CD4-positive, alpha-beta T cell treated with Interleukin-2 at 100 ng/mL for 4 hours (primary cell): ENCODE measurements at places on chromosomes 4 and X.

DNA sequence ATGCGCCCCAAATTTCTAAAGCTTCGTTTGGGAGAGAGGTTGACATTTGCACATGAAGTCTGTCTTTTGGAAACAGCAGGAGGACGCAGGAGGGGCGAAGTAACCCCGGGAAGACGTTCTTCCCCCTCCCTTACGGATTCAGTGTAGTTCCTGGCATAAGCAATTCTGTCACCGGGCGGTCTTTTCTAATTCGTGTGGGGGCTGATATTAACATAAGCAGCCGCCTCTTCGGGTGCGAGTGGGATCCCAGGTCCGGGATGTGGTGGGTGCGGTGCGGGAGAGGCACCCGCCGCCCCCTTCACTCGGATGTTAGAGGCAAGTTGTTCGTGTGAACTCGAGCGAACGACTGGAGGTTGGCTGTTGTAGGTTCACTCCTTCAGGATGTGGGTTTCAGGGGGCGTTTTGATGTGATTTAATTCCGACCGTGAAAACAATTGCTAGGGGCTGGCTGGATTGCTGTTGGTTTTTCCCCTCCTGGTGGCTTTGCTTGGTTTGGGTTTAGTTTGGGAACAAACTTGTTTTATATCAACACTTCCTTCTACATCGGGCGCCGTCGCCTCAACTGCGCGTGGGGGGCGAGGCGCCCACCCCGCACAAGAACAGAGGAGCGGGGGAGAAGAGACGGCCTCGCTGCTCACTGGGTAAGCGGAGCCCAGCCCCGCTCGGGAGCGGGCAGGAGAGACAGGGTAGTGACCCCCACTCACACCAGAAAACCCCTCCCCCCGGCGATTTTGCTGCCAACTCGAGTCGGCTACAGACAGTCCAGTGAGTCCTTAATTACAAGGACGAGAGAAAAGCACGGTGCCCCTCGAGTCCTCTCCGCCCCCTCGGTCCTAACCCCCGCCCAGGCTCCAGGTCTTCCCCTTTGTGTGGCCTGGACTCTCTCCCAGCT is 2.9 kb upstream of the LEF1 start:
- DNase-seq = peak; percentile 53

GRCh38 chrX:31909850-31910572 is 838.2 kb upstream of the FTHL17 start:
- no peak for DNase-seq

DNA sequence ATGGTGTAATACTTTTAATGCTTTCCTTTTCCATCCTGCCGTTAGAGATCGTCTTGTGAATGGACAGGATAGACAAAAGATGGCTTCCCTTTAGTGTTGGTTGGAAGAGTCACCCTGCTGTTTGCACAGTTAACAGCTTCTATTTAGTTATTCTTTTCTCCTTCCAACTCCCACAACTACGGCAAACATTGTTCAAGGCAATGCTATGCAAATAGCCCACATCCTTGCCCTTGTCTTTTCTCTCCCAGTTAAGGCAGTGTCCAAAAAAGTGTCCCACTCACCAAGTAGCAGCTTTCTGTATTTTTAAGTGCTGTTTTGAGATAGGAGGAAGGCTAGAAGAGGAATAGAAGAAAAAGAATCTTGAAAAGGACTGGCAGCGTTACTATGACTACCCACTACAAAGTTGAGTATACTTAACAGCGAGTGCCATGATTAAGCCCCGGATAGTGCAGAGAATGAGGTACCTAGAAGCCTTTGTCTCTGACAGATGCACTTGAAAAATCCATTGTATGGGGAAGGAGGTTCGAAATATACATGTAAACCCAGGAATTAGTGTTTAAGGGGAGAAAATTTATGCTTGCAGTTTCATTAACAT is 12.1 kb upstream of the RUFY3 start:
- DNase-seq = no peak

DNA sequence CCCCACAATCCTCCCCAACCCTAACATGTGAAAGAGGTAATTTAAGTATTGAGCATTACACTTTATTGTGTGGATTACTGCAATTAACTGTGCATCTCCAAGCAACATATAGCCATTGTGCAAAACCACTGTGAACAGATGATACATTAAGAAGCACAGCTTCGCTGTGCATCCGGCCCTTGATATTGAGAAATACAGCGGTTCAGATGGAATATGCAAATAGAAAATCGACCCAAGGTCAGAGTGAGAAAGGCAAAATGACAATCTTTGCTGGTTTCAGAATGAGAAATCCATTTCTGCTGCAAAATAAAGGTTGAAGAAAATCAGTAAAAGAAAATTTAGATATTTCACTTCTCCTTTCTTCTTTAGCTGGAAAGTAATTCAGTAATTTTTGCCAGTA is 805.9 kb upstream of the GRID2 start:
- no peak for DNase-seq

- DNase-seq = no peak
These were observed 47.5 kb downstream of the CCNI start for GRCh38 chr4:77028246-77028645.

DNA sequence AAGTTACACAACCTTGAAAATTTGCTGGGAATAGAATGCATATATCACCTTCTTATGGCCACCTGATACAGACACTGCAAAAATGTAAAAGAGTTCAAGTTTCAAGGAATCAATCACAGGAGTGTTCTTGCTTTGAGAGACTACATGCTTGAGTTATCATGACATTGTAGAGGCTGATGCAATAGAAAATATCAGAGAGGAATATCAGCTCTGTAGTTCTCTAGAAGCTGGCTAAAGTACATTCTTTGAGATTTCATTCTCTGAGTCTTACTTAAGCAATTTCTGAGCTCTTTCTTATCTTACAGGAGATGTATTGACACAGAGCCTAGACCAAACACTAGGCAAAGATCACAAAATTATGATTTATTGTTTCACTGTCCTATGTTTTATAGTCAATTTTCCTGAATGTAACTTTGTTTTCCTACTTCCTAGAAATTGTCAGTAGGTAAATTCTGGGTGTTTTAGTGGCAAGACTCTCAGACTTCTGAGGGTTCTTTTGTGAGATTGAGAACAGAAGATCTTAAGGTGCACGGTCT is 152.1 kb upstream of the HPGD start:
- DNase-seq = no peak

DNA sequence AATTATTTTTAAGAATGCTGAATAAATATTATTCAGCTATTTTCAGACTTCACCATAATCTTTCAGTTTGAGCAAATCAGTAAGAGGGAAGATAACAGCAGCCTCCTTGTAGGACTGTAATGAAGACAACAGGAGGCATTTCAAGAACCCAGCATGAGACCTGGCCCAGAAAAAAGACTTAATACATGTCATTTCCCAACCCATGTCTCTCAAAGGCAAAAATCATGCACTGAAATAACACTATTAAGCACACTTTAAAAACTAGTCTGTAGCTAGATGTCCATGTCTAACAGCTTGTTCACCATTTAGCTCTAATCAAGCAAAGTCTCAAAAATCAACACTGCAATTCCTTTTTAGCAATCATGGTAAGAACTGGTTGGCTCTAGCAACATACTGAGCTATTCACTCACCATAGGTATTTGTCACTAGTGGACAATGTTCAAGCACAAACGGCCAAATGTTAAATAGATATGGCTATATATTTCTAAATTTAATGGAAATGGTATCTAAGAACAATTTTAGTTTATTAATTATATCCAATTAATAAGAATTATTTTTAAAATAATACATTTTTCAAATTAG is 109.9 kb downstream of the WDFY3 start:
- DNase-seq = no peak

GRCh38 chr4:69750346-69750745 is 10.1 kb downstream of the SULT1B1 start:
- no peak for DNase-seq

DNA sequence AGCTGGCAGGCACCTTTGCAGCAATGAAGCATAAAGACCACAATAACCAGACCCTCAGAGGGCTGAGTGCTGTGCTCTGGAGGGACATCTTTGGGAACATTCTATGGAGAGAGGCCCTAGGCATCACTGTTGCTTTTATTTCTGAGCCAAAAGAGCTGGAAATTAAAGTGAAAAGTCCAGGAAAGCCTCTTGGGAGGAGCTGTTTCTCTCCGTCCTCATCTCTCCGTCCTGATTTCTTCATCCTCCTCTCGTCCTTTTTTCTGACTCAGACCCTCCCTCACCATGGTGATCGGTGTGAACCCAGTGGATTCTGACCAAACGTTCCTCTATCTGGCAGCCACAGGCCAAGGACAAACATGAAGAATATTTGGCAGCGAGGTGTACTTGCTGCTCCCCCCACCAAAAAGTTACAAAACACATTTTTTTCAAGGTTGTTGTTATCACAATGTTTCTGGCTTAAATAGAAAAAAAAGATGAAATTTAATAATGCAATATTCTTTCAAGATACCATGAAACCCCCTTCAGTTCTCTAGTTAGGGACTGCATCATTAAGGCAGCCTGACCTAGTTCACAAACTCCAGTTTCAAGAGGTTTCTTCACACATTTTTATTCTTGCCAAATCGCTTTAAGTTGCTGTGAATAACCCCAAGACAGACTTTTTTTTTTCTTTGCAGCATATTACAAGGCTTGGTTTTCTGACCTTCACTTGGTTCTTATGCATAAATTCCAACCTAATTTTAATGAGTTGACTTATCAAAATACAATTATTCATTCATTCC is 80.2 kb downstream of the SCD5 start:
- no peak for DNase-seq

GRCh38 chr4:185838514-185839193 is 26.7 kb upstream of the SORBS2 start:
- DNase-seq = no peak

DNA sequence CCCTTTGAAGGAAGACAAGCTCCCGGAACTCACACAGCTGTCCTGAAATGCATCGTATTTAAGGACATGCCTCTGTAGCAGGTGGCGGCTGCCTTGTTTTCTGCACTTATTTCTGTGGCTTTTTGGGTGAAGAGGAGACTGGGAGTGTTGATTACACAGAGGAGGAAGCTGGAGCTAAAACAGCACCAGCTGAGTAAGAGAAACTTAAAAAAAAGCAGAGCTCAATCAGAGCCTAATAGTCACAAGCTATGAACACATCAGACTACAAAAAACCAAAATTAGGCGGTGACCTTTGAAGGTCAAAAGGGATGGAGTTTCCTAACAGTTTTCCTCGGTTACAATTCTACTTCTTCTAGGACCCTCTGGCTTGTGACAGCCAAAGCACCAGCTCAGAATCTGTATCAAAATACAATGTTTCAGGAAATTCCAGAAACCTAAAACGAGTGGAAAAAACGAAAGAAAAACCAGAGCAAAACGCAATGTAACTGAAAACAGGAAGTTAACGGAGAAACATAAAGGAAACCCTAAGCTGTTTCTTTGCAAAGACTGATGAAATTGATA is 13.5 kb downstream of the PRKX start:
- DNase-seq = peak; percentile 35
